Activated CD4-positive, alpha-beta T cell treated with anti-CD3 and anti-CD28 coated beads, Interleukin-2, Interleukin-6, amounts not matched to agents 100 ng/mL and 50 ng/mL, durations not matched to agents 16 hours and 8 hours (primary cell): ENCODE measurements at places on chromosomes 1 and 21.
A peak's percentile ranks its signal among the peaks of the same experiment; 100 is the strongest.

DNA sequence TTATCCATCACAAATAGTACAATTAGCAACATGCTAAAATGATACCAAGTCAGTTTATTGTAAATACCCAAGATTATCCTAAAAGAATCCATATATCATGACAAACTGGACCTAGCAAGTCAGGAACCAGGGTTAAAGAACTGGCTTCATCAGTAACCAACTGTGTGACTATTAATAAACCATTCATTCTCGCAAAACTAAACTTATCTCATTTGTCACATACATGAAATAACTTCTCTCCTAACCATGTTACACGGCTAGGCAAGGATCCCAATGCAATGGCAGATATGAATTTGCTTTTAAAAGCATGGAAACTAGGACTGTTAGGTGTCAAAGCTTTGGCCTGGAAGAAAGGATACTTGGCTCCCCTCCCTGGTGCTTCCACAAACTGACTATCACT, 29.4 kb downstream of the CYP2J2 start:
- no peak for DNase-seq

- no peak for DNase-seq
Observed at GRCh38 chr1:67785847-67786753, 47.2 kb downstream of the GNG12 start.

DNA sequence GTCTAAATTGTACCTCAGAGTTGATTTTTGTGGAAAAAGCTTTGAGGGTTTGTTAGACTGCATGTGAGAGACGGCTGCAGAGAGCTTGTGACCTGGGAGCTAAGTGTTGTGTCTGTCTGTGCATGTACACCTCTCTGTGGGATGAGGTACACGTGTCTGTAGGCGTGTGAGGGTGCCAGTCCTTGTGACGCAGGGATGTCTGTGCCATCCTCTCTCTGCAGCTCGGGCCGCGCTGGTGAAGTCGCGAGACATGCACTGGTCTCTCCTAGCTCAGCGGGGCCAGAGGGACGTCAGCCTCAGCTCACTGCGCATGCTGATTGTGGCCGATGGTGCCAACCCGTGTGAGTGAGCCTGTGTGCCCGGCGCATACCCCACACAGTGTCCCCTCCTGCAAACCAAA, 66.6 kb downstream of the S100B start:
- no peak for DNase-seq

DNA sequence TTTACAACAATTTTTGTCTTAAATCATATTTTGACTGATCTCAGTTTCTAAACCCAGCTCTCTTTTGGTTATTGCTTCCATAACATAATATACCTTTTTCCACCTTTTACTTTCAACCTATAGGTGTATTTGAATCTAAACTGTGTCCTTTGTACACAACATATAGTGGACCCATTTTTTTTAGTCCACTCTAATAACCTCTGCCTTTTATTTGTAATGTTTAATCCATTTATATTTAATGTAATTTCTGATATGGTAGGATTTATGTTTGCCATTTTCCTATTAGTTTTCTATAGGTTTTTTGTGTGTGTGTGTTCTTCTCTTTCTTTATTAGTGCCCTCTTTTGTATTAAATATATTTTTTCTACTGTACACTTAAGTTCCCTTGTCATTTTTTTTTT, 22.4 kb upstream of the SLAMF1 start:
- no peak for DNase-seq

GRCh38 chr1:151966061-151966460, 27.6 kb downstream of the S100A10 start:
- no peak for DNase-seq

DNA sequence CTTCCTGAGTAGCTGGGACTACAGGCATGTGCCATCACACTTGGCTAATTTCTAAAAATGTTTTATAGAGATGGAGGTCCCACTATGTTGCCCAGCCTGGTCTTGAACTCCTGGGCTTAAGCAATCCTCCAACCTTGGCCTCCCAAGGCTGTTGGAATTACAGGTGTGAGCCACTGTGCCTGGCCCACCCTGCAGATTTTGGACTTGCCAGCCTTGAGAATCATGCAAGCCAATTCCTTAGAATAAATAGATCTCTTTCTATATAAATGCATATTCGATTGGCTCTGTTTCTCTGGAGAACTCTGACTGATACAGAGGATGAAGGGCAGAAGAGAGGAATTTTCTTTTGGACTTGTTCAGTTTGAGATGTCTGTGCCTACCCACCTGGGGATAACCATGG, 6.7 kb downstream of the CLDN14 start:
- no peak for DNase-seq

GRCh38 chr1:248388426-248388825, 12.9 kb downstream of the OR2T6 start:
- no peak for DNase-seq

DNA sequence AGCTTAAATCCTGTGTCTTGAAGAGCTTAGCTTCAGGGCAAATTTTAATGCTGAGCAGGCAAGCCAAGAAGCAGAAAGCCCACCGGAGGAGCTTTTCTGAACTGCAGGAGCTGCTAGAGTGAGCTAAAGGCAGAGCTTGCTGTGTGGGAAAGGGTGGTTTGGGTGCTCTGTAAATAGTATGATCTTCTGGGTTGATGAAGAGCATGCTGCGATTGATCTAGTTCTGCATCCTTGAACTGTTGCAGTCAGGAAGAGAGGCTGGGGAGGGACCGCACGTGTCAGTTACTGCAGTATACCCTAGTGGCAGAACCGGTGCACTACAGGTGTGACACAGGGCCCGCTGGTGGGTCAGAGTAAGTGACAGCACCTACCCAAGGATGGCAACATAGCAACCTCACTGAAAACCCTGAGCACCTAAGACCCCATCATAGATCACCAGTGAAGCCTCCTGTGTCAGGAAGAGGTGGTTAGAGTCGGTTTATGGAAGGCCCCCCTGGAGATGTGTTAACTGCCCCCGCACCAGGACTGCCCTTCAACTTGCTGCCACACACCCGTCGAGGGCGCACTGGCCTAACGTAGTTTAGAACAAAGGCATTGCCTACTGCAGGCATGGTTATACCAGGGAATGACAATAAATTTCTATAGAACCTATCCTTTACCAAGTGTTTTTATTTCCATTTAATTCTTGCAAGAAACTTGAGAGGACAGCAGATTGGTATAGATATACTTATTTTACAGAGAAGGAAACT, 146.0 kb upstream of the KIAA0040 start:
- peak; percentile 66 for DNase-seq

GRCh38 chr1:41161846-41162245, 80.3 kb downstream of the SCMH1 start:
- no peak for DNase-seq

DNA sequence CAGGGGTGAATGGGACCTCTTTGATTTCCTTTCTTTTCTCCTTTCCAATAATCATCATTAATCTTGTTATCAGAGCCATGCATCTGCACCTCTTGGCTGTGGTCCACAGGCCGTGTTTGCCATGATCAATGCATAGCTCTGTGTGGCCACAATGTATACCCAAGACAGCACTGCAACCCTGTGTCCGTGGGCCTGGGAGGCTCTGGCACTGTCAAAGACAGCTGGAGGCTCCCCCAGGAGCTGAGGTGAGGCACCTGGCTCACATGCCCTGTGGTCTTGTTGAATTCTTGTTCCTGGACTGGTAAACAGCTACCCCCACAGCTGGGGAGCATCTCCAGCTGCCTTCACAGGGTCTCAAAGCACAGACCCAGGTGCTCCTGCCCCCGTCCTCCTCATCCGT, 67.2 kb upstream of the SELENON start:
- no peak for DNase-seq

DNA sequence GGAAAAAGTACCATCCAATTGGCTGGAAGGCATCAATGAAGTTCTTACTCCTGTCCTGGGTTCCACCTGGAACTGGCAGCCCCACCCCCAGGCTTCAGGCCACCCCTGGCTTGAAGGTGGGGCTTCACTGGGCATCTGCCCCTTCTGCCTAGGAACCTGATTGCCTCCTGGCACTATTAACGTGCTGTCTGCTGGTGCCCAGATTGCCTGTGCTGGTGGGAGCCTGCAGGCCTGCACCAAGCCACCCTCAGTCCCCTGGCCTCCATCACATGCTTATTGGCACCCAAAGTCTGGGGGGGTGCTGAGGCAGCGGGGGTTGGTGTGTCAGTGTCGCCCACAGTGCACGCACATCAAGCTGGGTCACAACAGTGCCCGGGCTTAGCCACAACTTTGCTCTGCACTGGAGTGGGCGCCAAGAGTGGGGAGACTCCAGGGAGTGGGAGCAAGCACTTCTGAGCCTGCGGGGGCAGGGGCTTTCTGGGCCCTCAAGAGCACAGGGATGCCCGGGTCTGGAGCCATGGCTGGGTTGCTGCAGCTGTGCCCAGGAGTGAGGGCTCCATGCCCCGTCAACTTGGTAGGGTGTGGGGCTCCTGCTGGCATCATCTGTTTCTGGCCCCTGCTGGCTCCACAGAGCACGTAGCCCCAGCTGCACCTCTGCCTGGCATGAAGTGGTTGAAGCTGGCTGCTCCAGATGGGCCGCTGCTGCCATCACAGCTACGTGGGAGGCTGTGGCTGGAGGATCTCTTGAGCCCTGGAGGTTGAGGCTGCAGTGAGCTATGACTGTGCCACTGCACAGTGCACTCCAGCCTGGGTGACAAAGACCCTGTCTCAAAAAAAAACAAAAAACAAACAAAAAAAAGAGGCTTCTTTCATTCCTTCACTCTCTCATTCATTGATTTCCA, 4.1 kb upstream of the LSM10 start:
- DNase-seq: no peak

- peak; percentile 43 for DNase-seq
Observed at GRCh38 chr1:223109581-223110026, 33.4 kb downstream of the TLR5 start.

DNA sequence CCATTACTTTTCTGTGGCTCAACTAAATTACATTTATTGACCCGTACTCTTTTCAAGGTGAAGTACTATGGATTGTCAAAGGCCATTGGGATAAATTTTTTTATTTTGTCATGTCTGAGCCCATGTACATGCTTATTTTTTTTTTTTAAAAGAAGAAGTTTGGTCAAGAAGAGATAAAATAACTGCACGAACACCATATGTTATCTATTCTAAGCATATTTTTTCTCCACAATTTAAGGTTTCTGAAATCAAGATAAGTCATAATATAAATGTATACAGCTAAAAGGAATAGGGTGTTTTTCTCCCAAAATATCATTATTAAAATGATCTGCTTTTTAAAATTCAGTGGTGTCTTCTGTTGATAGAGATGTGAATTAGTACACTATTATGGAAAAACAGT, 35.0 kb upstream of the SH2D1B start:
- DNase-seq: no peak

GRCh38 chr1:211487082-211487481, 4.9 kb downstream of the RD3 start:
- DNase-seq: no peak

DNA sequence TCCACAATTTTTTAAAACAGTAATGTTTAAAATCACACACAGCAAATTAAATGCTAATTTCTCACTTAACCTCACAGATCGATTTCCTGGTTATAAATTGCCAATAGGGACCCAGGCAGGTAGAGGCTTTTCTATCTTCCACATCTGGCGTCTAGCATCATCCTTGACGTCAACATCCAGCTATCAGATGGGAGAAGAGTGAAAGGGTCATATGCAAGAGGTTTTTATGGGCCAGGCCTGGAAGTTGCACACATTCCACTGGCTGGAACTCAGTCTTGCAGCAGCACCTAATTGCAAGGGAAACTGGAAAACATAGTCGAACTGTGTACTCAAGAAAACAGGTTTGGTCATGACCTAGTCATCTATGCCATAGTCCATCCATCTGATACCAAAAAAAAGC, 6.0 kb upstream of the EEIG2 start:
- no peak for DNase-seq

- DNase-seq: no peak
Observed at GRCh38 chr1:113993766-113994165, 14.5 kb downstream of the OLFML3 start.

DNA sequence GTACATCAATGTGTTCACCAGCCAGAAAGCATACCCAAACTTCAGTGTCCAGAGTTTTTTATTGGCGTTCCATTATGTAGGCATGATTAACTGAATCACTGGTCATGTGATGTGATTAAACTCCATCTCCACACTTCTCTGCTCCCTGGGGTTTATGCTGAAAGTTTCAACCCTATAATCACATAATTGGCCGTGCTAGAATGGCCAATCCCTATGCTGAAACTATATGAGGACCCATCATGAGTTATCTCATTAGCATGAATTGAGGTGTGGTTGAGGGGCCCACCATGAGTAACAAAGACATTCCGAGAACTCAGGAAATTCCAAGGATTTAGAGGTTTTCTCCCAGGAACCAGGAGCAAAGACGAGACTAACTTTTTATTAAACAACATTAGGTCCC, 31.8 kb upstream of the FBXO28 start:
- no peak for DNase-seq

DNA sequence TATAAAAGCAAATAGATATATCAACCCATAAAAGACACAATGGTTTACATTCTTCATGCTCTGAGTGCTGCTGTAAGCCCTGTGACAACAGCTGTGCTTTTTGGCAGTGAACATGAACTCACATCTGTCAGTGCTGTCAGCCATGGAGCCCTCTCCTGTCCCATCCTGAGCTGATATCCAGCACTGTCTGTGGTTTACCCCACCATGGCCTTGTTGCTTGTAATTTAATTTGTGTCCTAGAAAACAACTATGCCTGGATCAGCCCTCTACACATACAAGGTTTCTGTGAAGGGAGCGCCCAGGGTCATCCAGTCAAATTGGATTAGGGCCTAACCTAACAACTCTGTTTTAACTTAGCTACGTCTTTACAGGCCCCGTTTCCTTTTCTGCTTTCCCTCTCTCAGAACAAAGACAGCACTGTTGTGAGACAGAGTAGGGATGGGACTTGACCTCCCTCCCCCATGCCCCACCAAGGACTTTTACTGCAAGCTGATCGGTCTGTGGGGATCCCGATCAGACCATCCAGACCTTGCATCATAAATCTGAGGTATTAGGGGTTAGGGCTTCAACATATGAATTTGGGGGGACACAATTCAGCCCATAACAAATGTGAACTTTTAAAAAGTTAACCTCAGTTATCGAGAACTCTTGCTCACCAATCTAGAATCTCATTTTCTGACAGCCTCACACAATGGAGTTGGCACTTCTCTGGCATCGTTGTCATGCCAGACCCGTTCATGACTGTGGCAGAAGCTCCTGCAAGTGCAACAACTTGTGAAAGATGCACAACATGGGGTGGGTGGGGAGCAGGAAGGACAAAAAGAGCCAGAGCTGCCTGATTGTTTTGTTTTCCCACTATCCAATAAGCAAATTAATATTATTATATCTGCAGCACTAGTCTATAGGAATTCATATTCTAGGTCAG, 16.4 kb upstream of the SLC44A3 start:
- DNase-seq: no peak

- no peak for DNase-seq
Observed at GRCh38 chr1:234357831-234358230, 15.4 kb upstream of the COA6 start.
